ENCODE measurements at places on chromosomes 1 and 21.

GRCh38 chr1:89588480-89588879 lies 44.4 kb upstream of the LRRC8C start:
- no peak for DNase-seq

DNA sequence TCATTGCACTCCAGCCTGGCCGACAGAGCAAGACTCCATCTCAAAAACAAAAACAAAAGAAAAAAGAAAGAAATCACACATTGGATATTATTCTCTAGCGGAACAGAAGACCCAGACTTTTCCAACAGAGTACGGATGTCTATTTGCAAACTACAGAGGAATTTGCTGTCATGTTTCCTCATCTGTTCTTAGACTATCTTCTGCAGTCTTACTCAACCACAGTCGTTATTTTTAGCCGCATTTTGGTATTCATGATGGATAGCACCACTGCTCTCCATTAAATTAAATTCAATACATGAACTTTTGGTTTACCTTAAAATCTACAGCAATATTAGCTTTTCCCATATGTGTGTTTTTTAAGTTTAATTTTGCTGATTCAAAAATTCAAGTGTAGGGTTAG lies 14.2 kb upstream of the HEATR1 start:
- DNase-seq: no peak

- DNase-seq: no peak
Measured at GRCh38 chr1:239896980-239897379, 194.7 kb upstream of the FMN2 start.

DNA sequence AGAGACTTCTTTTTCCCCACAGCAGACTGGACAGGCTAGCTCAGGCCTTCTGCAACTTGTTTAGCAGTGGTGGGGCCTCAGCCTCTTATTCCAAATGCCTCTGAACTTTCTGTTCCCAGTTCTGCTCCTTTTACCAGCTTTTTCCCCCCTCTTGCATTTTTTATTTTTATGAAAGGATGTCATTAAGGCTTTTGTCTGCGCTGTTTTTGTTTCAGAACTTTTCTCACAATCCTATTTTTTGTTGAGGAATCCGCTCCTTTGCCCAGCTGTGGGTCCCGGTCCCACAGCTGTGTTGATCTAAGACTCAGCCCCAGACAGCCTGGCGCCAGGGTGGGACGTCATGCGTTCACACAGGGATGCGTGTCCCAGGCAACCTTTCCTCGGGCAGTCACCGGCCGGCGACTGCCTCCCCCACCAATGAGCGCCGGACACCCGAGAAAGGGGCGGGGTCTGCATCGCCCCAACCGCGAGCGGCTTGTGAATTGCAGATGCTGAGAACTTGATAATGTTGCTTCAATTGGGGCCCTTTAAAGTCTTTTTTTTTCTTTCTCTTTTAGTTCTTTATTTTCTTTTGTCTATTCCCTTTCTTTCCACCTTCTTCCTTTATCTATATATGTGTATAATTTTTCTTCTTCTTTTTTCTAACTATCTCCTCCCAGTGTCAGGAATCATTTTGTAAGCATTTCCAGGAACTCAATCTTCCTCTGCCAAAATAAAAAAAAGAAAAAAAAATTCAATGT lies 3.0 kb upstream of the ID3 start:
- DNase-seq: no peak

DNA sequence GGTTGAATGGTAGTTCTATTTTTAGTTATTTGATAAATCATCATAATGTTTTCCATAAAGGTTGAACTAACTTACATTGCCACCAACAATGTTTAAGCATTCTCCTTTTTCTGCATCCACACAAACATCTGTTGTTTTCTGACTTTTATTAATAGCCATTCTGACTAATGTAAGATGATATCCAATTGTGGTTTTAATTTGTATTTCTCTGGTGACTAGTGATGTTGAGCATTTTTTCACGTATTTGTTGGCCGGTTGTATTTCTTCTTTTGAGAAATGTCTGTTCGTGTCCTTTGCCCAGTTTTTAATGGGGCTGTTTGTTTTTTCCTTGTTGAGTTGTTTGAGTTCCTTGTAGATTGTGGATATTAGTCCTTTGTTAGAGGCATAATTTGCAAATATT lies 24.6 kb upstream of the SLC35F3 start:
- DNase-seq: no peak

- no peak for DNase-seq
Measured at GRCh38 chr1:89908672-89909436, 86.1 kb upstream of the ZNF326 start.
